ENCODE measurements at places on chromosomes 6 and 20.

GRCh38 chr6:29490055-29490454 is 2.3 kb upstream of the MAS1L start:
- no peak for DNase-seq

DNA sequence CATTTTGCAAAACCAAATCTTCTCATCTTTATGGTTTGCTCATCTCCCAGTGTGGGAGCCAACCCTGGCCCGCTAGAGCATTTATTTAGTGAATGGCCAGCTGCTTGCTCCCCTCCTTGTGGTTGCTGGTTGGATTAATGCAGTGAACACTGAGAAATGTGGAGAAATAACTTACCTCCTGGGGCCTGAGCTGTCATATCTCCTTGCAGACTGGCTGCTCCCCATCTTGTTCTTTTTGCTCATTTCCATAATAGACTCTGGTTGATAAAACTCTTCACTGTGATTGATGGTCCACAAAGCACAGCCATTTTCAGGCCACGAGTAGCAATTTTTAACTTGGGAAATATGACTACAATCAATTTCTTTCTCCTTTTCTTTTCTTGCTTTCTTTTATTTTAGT is 1078.5 kb upstream of the FLRT3 start:
- DNase-seq = no peak

DNA sequence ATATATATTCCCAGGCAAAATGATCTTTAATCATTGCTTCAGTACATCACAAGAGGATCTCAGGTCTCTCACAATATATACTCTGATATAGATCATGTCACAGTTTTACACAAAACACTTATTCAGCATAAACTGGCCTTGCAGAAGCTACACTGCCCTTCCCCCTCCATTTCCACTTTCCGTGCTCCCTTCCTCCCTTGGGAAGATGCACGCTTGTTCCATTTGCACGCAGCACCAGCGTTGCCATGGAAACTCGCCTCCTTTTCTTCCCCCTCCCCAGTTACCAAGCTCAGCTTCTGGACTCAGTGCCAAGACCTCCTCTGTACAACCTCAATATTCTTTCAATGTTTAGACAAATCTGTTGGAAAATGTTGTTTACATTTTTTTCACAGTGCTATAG is 154.6 kb downstream of the RFPL4B start:
- peak; percentile 38 for DNase-seq

- DNase-seq = no peak
These were observed 118.3 kb upstream of the MAP7 start for GRCh38 chr6:136668571-136668970.

DNA sequence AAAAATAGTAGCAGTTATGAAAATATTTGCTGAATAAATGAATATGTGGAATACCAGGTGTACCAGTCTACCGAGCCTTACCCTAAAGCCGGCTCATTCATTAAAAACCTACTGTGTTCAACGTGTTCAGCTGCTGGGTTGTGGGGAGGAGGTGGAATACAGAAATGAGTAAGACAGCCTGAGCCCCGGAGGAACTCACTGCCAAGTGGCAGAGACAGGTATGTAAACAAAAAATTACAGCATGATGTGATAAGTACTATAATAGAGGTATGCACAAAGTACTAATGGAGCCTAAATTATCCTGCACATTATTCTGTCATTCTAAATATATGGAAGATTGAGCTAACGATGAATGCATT is 6.8 kb upstream of the ADTRP start:
- no peak for DNase-seq

- DNase-seq = no peak
These were observed 50.8 kb downstream of the PSMG4 start for GRCh38 chr6:3309391-3310050.

DNA sequence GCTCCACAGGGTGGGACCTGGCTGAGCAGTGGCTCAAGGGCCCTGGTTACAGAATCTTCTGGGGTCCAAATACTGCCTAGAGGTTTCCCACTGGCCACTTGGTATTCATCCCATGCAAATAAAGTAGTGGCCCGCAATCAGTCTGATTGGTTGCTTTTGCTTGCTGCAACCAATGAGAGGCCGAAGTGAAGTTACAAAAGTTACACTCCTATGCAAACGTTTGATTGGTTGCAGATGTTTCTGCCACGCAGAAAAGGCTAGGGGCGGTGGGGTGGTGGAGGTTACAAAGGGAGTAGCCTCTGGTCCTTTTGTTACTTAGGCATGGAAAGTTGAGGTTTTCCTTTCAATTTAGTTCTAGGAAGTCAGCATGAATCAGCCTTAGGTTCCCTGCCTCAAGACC is 3.6 kb upstream of the NHLRC1 start:
- DNase-seq = no peak

DNA sequence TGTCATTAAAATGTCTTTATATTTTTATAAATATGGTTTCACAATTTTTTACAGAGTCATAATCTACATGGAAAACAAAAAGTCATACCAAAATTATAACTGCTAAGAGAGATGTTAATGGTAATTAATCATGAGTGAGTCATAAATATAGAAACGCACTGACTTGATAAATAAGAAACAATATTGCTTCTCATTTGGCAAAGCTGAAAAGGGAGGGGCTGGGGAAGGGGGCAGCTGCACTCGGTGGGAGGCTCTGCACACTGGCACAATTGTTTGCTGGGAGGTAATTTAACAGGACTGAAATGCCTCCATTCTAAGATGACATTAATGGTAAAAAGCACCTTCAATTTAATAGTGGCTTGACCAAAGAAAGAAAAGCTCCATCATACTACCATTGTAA is 133.3 kb upstream of the AGPAT4 start:
- no peak for DNase-seq

GRCh38 chr6:46221222-46221793 is 50.5 kb upstream of the ENPP5 start:
- DNase-seq = peak; percentile 20

DNA sequence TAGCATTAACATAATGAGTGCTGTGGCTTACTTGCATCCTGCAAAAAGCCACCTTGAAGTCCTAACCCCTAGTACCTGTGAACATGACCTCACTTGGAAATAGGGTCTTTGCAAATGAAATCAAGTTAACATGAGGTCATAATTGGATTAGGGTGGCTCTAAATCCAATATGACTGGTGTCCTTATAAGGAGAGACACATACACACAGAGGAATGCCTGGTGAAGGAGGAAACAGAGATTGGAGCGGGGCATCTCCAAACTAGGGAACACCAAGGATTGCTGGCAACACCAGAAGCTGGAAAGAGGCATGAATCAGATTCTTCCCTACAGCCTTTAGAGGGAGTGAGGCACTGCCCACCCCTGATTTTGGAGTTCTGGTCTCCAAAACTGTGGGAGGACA is 17.6 kb upstream of the RPS6KA2 start:
- DNase-seq = no peak

GRCh38 chr6:57190140-57190539 is 18.0 kb downstream of the BAG2 start:
- DNase-seq = no peak

GRCh38 chr20:12733811-12734210 is 275.0 kb upstream of the SPTLC3 start:
- DNase-seq = no peak

DNA sequence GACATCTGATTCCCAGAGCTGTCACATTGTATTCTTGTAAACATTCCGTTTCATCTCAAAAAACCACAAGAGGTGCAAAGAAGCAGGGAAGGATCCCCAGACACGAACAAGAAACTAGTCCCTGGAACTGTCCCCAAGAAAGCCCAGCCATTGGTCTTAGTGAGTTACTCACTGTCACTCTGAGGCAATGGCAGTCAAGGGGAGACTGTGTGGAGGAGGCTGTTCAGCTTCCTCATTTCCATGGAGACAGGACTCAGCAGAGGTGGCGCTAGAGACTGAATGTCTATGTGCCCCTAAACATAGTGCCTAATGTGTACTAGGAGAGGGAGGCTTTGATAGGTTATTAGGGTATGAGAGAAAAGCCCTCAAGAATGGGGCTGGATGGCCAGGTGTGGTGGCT is 11.1 kb downstream of the ULBP1 start:
- DNase-seq = no peak

- no peak for DNase-seq
These were observed 69.9 kb upstream of the STMND1 start for GRCh38 chr6:17031961-17032360.

DNA sequence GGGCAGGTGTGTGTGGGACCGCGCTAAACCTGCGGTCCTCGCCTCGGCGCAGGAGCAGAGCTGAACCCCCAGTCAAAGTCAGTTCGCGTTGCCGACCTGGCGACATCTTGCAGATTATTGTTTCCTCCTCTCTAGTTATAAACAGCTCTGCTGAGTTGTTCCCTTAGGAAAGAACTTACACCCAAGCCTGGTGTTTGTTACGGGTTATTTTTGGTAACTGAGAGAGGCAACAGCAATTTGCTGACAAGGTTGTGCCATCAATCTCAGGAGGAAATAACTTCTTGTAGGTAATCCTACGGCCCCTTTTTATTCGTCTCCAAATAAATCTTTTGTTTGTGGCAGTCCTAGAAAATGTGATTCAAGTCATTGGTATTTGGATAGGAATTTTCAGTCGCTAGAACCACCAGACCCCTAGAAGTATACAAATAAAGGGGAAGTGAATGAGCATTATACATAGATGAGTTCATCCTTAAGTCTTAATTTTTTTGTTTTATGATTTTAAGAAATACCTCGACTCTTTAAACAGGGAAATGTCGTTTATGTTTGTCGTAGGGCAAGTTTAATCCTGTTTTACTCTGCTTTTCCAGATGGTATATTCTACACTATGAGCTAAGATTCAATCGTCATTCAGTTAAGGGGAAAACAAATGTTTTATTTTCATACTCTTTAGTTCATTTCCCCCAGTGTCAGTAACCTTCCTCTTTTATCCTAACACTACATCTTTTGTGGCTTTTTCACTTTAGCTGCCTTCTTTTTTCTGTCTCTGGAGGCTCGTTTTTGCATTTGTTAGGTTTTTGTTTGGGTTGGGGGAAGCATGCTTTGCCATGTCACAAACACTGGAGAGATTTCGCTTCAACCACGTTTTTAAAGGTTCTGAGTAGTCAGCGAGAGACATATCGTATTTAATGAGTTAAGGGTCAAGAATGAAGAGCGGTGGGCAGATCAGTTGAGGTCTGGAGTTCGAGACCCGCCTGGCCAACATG is 1.2 kb downstream of the PM20D2 start:
- DNase-seq = peak; percentile 13

DNA sequence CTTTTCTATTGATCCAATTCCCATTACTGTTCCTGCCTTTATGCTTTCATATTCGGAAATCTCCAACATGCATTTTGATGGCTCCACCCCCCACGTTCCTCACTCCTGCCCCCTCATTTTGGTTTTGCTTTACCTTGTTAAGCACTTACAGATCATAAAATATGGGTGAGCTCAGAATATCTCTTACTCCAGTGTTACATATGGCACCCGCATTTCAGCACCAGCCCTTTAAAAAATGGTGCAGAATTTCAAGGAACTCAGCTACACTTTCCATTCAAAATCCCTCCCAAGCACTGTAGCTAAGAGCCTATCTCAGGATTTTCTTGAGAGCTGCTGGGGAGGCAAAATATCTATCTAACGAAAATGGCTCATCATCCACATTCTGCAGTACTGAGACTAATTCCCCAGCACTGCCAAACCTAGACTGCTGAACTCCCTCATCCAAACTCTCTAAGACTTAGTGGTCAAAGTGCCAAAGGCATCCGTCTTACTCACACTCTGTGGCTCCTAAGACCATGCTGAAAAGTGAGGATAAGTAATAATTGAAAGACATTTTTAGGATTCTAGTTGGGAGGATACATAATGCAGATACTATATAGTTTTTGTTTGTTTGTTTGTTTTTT is 7.8 kb downstream of the SGK1 start:
- DNase-seq = no peak

- no peak for DNase-seq
These were observed 5.2 kb upstream of the RSPH4A start for GRCh38 chr6:116611056-116611455.

DNA sequence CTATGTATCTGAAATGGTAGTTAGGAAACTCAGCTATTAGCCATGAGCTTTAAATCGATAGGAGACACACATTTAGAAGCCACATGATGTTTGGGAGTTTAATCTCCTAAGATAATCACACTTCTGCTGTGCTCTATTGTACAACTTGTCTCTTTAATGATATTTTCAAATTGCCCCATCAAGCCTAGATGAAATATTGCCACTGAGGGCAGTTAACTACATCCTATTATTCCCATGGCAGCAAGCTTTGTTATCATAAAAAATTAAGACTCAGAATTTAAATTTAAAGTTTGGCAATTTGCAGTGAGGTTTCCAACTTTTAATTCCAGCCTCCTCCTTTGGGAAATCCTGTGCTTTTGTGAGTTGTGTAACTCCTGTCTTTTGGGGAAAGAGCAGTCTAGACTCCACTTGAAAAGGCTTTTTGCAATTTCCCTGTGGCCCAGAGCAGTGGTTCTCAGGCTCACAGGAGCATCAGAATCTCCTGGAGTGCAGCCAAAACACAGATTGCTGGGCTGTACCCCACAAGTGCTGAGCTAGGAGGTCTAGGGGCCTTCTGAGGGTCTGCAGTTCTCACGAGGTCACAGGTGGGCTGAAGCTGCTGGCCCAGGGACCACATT is 792.4 kb downstream of the QKI start:
- no peak for DNase-seq

GRCh38 chr6:36019167-36019566 is 5.3 kb downstream of the SLC26A8 start:
- no peak for DNase-seq

DNA sequence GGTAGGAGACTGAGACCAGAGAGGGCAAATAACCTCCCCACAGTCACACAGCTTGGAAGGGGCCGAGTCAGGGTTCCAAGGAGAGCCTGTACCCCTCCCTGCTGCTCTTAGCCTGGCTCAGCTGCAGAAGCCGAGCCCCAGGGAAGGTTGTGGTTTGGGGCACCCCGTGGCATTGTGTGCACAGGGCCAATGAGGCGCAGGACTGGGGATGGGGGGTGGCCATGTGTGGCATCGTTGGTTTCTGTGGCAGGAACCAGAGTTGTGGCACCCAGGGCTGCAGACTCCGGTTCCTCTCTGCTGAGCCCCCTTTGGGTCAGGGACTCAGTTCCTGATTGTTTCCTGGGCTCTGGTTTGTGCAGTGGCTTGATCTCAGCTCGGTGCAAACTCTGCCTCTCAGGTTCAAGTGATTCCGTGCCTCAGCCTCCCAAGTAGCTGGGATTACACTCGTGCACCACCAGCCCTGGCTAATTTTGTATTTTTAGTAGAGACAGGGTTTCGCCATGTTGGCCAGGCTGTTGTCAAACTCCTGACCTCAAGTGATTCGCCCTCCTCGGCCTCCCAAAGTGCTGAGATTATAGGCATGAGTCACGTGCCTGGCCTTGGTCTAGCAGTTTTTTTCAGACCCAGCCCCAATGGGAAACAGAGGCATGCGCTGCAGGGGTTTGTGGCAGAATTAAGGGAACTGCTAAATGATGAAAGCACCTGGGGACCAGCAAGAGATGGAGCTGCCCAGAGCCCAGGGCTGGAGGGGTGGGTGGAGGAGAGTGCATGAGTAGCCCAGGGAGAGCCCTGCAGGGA is 221.0 kb upstream of the SULF2 start:
- no peak for DNase-seq

GRCh38 chr20:48759631-48760245 is 68.1 kb downstream of the PREX1 start:
- no peak for DNase-seq

GRCh38 chr6:20454204-20454824 is 52.6 kb downstream of the E2F3 start:
- DNase-seq = no peak

- no peak for DNase-seq
These were observed 83.3 kb upstream of the SIRPA start for GRCh38 chr20:1811621-1812498.

GRCh38 chr6:85460154-85460920 is 10.5 kb downstream of the NT5E start:
- DNase-seq = peak; percentile 21

GRCh38 chr6:168708984-168709383 is 268.0 kb downstream of the SMOC2 start:
- DNase-seq = no peak
